Stimulated activated CD8-positive, alpha-beta memory T cell treated with anti-CD3 and anti-CD28 coated beads, Interleukin-7, amount 100 ng/mL, for 24 hours (primary cell): ENCODE measurements at places on chromosomes 7 and 10.

DNA sequence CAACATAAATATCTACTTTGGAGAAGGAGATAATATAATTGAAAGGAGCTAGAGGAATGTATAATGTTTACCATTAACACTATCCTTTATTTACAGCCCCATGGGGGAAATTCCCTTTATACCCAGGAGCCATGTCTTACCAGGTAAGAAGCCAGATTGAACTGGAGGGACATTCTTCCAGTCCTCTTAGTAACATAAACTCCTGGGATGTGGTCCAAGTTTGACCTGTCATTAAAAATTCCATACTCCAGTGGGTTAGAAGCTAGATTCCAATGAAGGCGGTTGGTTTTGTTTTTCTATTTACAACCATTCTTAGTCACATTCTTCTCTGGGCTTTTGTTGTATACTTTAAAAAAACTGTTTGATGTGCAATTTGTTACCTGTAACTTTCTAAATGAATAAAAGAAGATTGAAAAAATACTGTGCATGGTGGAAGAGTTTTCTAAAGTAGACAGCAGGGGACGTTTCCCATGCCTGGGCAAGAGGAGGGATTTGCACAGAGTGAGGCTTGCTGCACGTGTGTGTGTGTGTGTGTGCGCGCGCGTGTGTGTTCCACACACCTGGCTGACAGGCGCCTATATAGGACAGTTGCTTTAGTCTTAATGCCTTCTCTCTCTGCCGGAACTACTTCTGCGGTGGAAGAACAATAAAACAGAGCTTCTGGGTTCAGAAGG, 2.0 kb downstream of the PLCE1 start:
- no peak for DNase-seq

DNA sequence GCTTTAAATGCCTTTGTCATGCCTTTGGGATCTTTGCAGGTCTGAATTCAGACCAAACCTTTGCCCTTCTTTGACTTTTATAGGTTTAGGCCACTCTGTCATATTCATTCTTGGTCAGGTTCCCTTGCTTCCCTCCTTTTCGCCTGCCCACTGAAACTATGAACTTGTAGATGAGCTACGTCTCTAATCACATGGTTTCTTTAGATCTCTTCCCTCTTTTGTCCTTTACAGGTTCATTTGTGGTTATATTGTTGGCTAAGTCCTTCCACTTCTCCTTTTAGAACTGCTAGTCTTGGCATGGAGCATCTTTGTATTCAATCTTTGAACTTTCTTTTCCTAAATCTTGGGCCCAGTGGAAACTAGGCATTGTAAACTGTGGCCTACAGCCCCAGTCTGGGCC, 104.0 kb upstream of the ZEB1 start:
- no peak for DNase-seq

- DNase-seq: no peak
Observed at GRCh38 chr10:89699581-89700064, 1.8 kb upstream of the KIF20B start.

- no peak for DNase-seq
Observed at GRCh38 chr7:137129025-137129424, 214.5 kb downstream of the PTN start.

DNA sequence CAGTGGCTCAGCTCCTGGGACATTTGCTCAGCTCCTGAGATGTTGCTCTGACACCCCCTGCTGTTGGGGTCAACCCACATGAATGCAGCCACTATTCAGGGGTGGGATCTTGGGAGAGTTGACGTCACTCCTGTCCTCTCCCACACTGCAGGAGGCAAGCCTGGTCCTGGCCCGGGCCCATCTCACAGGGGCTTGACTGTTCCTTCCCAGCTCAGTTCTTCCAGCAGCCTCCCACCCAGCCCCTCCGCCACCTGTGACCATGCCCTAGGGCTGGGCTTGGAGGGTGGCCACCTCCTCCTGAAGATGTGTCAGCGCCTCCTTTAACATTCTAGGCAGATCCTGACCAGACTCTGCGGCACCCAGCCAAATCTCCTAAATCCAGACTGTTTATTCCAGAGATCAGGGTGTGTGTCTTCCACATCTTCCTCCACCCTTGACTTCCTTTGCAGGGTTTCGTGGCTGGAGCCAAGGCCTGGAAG, 19.1 kb upstream of the OPALIN start:
- DNase-seq: no peak

DNA sequence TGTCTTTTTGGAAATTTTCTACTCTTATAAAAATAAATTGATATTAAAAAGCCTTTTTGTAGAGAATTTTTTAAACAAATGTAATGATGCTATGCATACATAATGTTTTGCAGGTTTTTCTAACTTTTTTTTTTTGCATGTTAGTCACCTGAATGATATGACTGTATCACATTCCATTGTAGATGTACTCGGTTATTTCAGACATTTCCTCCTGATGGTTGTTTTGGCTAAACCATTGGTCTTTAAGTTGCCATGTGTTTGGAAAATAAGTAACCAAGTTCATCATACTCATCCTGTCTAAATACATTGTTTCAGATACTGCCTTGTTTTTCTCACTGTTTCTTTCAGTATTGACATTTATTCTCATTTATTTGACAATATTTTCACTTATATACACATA, 25.8 kb downstream of the NHLRC2 start:
- no peak for DNase-seq

GRCh38 chr10:63391812-63392211, 74.0 kb downstream of the JMJD1C start:
- no peak for DNase-seq

DNA sequence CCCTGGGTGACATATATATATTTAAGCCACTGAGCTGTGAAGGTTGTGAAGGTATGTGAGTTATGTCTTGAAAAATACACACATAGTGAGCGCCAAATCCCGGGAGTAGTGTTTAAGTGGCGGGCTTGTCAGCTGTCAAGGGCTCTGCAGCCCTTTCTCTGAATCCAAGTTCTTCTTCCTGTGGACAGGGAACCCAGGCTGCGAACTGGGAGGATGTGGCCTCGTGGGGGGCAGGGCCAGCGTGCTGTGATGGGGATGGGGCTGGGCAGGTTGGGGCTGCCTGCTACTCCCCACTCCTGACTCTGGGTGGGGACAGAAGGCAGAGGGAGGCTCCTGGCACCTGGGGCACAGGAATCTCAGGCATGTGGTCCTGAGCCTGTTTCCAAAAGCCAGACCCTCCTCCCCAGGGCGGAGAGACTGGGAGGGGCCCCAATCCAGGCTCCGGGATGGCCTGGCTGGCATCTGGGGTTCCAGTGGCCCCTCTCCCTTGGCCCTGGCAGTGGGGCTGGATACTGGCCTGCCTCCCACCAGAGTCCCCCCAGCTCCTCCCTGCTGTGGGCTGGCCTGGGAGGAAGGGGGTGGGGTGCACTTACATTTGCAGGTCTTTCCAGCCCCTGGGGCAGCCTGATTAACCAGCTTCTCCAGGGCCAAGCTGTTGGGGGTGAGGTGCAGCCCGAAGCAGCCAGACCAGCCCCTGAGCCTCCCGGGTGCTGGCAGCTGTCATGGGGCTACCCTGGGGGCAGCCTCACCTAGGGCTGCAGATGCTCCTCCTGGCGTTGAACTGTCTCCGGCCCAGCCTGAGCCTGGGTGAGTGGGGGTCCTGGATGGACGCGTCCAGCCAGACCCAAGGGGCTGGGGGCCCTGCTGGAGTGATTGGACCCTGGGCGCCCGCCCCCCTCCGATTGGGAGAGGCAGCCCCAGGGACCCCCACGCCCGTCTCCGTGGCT, at the start of gene UPK3B:
UPK3B (plus strand) TSS at position 622 of the 947 bp plus-strand sequence; CDS start at position 723, 101 bp downstream.
- no peak for DNase-seq

GRCh38 chr7:134567368-134567767, 18.5 kb downstream of the AKR1B15 start:
- DNase-seq: no peak

DNA sequence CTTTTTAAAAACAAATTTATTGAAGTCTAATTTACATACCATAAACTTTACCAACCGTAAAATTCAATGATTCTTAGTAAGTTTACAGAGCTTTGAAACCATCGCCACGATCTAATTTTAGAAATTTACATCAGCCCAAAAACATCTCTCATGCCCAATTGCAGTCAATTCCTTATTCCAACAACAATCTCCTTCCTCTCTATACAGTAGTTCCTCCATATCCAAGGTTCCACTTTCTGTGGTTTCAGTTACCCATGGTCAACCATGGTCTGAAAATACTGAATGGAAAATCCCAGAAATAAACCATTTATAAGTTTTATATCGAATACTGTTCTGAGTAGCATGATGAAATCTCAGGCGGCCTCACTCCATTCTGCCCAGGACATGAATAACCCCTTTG, 183.4 kb upstream of the ADCY1 start:
- no peak for DNase-seq

DNA sequence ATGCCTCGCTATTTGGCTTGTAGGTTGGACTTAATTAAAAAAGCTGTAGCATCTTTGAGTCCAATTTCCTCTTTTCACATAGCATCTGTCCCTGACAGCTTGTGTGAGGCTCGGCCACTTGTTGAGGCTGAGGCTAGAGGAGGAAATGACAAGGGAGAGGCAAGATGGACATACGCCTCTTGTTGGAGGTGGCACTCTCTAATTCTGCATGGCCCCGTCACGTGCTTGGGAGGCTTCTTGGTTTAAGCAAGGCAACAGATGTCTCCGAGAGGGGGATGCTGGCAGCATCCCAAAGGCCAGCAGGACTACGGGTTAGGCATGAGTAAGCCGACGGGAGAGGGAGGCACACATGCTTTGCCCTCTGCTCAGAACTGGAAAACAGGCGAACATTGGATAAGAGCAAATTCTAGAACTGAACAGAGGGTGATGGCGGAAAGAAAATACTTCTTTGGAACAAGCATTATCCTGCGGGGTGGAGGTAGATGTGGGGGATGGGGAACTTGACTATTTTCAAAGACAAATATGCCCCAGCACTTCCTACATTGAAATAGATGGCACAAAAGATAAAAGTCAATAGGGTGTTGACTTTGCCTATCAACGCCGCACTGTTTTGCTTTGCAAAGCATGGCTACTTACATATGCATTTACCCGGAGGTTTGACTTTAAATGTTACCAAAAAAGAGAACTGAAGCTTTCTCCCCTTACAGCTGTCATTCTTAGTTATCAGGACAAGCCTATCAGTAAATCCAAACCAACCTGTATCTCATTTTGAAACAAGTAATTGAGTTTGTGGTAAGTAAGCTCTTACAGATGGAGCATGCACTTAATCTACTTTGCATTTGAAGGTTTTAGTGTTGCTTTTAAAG, 94.8 kb downstream of the CHN2 start:
- no peak for DNase-seq

DNA sequence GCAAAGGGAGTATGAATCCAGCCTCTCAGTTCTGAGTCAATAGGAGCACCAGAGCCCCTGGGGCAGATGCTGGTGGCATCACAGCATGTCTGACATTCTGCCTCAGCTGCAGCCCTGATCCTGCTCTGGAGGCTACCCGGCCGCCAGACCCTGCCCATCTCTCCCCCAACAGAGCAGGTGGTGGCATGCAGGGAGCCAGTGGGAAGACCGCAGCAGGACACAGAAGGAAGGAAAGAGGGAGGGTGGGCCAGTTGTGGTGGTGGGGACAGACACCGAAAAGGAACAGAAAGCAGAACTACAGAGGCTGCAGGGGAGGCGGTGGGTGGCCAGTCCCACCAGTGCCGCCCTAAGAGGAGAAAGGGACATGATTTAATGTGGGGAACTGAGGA, 35.3 kb downstream of the BLNK start:
- DNase-seq: no peak

DNA sequence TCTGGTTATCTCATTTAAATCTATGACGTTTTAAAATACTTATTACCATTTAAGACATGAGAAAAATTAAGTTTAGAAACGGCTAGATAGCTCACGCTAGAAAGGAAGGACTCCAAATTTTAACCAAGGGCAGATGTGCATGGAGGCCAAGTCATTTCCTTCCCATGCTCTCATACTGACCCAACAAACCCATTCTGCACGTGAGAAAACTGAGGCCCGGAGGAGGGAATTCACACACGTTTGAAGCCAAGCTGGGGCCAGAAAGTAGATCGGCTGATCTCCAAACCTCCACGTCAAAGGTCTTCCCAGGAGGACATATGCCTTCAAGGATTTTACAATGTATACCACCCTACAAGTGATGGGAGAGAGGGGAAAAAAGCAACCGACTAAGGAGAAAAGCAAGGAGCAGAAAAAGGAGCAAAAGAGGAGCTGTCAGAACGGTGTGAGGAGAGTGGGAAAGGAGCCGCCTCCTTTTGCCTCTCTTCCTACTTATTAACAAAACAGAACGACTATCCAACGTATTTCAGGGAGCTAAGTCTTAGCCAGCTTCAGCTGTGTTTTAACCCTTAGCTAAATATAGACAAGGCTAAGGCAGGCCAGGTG, 645 bp upstream of the SIRT1 start:
- DNase-seq: no peak

DNA sequence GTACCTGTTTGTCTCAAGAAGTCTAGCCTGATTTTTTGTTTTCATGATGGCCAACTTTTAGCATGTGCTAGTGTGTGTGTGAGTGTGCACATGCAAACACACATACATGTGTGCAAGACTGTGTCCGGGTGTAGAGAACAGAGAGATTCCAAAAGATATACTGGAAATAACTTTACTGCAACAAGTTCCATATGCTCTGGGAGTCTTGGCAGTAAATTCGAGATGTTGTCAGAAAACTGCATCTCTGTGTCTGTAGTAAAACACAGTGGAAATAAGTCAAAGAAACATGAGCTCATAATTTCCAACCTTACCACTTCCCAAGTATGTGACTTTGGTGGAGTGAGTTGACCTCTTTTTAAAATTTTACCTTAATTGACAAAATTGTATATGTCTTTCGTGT, 950.8 kb upstream of the C7orf33 start:
- DNase-seq: no peak

GRCh38 chr7:22972207-22972606, 41.7 kb downstream of the HYCC1 start:
- DNase-seq: no peak

DNA sequence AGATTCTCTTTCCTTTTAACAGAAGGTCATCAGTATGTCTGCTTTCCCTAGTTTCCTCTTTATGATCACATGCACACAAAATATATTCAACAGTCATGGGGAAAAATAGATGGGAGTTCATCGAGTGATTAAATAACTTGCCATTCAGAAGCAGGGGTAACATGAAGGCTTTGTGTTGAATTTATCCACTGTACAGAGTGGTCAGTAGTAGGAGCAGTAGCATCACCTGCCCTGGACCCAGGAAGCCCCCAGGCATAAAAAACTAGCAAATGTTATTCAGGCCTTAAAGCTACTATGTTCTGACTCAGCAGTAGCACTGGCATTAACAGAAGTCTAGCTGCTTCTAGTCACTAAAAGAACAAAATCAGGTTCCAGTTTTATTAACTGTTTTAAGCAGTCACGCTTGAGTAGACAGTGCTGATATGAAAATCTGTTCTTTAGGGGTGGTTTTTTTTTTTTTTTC, 31.4 kb upstream of the FAM133B start:
- DNase-seq: no peak

- DNase-seq: no peak
Observed at GRCh38 chr10:126950401-126951105, 45.3 kb downstream of the DOCK1 start.

GRCh38 chr10:62813981-62814380, 2.2 kb downstream of the EGR2 start:
- no peak for DNase-seq
